ENCODE measurements at places on chromosomes 7 and 10. TPM values are rescaled to one million over a fixed set of nuclear protein-coding genes. Genes with fewer than 3 reads are reported as not detected.

- DNase-seq: no peak
Observed at GRCh38 chr7:149690688-149691446, 82.5 kb downstream of the ZNF467 start.

- no peak for DNase-seq
Observed at GRCh38 chr7:11175887-11176286, 202.2 kb downstream of the PHF14 start.

- no peak for DNase-seq
Observed at GRCh38 chr10:44755481-44755880, 155.7 kb upstream of the TMEM72 start.

DNA sequence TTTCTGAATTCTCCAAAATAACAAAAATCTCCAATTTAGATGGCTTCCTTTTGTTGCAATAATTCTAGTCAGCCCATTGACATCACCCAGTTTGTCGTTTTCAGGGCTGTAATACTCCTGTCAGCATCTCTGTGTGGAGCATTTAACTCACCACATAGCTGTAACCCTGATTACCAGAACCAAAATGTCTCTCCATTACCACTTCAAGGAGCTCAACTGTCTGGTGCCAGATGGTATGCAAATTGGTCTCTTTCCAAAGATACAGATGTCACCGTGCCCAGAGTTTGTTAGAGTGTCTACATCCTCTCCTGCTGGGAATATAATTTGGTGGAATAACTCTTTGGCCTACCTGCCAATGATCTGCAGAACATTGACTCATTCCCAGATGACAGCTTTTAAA lies 350.3 kb upstream of the POT1 start:
- no peak for DNase-seq

DNA sequence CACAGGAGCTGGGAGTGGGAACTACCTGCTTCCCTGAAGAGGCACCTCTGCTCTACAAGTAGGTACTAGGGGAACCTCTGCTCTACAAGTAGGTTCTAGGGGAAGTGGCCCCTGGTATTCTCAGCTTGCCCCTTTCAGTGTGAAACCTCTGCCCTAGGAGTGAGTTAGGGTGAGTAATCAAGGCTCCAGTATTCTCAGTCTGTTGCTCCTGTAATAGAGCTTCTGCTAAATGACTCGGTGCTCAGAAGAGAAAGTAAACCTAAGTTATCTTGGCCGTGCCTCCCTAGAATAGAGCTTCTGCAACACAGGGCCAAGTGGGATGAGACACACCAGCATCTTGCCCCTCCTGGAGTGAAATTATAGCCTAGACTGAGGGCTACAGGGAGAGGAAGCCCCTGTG lies 13.4 kb upstream of the RASSF4 start:
- DNase-seq: no peak

DNA sequence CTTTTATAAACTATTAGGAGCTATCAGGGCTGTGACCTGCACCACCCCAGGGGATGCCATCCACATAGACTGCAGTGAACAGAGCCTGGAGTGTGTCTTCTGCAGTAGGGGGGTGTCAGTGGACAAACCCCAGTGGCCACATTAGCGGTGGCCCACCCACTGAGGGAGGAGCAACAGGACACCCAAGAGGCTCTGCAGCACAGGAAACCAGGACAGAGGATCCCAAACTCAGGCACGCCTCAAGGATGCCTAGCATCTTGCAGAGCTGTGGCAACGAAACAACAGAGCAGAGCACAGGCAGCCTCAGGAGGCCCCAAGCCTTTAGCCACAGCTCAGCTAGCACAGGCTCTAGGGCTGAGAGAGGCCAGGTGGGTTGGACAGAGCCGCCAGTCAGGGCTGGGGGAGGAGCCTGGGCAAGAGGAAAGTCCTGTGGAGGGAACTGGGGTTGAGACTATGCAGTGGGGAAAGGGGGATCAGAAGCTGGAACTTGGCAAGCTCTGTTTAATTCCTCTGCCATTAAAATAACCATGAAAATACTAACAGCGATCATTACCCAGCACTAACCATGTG lies 53.8 kb downstream of the GRID1 start:
- no peak for DNase-seq

Gene CCDC172
- not detected for total RNA-seq

Measured in ovary (tissue), 10 donors.